ENCODE measurements at places on chromosomes 16 and 17.

DNA sequence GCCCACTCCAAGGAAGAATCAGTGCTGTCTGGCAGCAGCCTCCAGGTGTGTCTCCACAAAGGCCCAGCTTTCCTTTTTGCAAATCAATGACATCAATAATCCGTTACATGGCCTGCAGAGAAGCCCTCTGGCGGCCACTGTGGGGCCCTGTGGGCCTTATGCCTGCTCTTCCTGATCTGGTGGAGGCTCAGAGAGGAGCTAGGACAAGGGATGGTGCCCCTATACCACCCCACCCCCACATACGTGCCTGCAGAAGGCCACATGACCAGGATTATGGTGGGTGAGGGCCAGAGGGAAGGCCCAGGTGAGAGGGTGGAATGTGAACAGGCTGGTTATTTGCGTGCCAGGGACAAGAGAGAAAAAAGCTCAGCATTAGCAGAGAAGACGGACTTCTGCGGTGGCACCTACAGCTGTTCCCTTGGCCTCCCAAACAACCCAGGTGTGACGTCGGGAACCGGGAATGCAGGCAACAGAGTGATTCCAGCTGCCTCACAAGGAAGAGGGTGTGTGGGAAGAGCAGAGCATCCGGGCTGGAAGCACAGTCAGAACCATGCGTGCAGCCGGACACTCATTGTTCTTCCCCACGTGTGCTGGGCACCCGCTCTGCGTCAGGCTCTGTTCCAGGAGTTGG lies 22.5 kb downstream of the EIF4A3 start:
- DNase-seq = peak; percentile 2

DNA sequence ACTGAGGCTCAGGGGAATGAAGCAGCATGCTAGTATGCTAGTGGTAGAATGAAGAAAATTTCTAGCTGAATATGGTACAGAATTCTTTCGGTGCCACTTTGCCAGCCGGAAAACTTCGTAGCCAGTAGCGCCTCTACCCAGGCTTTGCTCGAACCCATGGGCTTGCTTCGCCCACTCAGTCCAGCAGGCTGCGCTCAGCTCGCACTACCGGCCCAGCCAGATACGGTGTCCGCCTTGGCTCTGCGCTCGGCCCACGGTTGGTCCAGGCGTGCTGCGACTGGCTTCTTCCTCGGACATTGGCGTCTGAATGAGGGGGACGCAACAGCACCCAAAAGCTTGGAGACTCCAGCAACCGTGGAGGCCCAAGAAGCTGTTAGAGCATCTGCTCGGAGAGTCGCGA lies 372.5 kb upstream of the CDH8 start:
- no peak for DNase-seq

DNA sequence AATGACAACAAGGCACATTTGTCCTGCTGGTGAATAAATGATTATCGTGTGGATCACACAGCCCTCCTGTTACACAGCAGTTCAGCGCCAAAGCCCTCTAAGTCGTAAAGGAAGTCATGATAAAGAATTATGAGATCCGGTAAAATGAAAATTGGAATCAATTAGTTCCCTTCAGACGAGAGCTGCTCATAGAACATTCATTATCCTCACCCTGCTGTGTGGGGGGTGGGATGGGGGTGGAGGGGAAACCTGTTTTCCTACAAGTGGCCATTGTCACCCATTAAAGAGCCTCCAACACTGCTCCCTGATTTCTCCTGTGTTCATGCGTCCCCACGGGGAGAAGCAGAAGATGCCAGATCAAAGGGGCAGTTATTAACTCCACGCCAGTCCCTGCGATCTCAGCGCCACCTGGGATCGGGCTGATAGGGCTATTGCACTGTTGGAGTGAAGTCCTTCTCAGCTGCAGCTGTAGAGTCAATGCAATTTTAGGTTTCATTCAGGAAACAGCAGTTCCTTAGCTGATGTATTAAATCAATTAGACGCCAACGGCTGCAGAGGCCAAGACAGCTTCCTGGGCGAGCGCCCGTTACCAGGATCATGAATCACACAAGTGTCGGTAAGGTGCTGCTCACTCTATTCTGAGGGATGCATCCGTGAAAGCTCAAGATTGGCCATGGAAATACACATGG lies 19.2 kb upstream of the CACNG4 start:
- no peak for DNase-seq

- DNase-seq = no peak
Measured at GRCh38 chr17:42177684-42178083, 3.3 kb downstream of the KCNH4 start.

GRCh38 chr16:75193730-75194444 lies 13.1 kb downstream of the CTRB2 start:
- no peak for DNase-seq

DNA sequence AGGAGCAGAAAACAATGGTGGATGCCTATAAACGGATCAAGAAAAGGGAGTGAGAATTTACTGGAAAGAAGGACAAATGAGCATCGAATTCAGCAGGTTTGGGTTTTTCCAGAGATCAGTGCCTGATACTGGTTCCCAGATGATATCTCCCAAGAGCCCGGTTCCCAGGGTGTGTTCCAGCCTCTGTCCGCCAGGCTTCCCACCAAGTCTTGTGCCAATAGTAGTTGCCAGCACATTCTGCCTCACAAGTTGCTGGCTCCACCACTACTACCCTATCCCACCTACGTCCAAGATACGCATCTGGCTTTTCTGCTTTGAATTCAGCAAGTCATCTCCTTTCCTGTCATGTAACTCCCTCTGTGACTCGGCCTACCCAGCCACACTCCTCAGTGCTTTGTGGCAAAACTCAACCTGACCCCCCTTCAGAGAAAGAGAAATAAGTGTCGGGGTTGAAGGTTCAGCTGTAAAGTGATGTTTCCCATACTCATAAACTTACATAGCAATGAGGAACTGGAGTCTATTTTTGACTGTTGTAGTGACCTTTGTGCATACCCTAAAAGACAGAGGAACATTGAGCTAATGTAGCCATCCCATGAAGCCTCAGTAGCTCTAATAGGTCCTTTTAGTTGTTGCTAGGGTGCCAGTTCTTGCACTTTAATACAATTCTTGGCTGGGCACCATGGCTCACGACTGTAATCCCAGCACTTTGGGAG lies 277.0 kb downstream of the IRX3 start:
- DNase-seq = no peak

DNA sequence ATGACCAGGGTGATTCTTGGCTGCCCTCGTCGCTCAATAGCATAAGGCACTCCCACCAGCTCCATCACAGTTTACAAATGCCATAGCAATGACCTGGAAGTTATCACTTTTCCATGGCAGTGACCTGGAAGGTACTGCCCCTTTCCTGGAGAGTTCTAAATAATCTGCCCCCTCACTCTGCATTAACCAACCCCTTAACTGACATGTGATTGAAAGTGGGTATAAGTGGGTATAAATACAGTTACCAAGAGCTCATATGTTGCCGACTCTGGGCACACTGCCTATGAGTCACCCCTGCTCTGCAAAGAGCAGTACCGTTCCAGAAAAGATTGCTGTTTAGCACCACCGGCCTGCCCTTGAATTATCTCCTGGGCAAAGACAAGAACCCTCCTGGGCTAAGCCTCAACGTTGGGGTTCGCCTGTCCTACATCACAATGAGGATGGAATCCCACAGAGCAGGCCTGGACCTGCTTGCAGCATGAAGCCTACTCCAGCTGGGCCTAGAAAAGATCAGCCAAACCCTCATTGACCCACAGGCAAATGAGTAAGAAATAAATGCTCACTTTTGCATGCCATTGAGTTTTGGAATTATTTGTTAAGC lies 95.2 kb upstream of the SEC14L1 start:
- DNase-seq = peak; percentile 28

GRCh38 chr16:70572926-70573270 lies 49.3 kb downstream of the SF3B3 start:
- no peak for DNase-seq

DNA sequence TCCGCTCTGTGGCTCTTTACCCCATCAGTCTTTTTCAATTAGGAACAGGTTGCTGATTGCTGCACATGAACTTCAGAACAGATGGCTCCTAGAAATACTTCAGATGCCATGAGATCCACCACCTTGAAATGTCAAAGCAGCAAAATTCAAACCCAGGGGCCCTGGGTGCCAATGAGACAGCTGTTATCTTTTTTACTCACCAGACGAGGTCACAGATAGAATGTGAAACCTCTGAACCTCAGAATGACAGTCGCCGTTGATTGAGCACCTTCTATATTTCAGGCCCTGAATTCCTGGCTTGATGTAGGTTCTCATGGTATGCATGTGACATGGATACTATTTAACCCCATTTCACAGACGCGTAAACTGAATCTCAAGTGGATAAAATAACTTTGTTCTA lies 63.0 kb downstream of the MAF start:
- no peak for DNase-seq

GRCh38 chr17:74545843-74546230 lies at the start of gene CD300C:
CD300C (minus strand) TSS chr17:74546115; CDS start chr17:74545782, 333 bp downstream.
- DNase-seq = no peak

GRCh38 chr16:87140211-87141200 lies 176.7 kb downstream of the C16orf95 start:
- no peak for DNase-seq

DNA sequence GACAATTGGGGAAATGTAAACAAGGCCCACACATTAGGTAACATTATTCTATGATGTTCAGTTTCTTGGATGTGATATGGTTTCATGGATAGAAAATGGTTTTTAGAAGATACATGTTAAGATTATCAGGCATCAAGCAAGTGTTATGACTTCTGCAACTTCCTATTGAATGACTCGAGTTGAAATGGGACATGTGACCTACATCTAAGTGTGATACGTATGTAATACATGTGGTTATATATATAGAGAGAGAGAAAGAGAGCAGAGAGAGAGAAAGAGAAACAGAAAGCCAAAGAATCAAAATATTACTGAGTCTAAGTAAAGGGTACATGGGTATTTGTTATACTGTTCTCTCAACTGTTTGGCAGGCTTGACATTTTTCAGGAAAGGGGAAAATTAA lies 1.7 kb downstream of the TMEM170A start:
- no peak for DNase-seq

DNA sequence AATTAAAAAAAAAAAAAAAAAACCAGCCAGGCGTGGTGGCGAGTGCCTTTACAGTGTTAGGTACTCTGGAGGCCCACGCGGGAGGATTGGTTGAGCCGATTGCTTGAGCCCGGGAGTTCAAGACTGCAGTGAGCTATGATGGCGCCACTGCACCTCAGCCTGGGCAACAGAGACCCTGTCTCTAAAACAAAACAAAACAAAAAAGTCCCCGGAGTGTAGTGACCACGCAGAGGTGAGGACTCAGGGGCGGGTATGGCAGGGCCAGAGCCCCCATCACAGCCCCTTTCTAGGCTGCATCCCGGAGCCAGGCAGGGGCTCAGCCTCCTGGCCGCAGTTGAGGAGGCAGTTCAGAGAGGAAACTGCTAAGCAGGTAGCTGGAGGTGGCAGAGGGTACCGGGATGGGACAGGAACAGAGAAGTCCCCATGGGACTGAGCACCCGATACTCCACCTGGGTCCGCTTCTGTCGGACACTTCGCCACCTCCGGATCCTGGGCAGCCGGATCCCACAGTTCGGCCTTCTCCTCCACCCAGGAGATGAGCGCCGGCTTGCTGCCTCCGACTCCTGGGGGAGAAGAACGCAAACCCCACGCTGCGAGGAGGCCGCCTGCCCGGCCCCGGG lies 800 bp downstream of the ZNF747 start:
- no peak for DNase-seq

DNA sequence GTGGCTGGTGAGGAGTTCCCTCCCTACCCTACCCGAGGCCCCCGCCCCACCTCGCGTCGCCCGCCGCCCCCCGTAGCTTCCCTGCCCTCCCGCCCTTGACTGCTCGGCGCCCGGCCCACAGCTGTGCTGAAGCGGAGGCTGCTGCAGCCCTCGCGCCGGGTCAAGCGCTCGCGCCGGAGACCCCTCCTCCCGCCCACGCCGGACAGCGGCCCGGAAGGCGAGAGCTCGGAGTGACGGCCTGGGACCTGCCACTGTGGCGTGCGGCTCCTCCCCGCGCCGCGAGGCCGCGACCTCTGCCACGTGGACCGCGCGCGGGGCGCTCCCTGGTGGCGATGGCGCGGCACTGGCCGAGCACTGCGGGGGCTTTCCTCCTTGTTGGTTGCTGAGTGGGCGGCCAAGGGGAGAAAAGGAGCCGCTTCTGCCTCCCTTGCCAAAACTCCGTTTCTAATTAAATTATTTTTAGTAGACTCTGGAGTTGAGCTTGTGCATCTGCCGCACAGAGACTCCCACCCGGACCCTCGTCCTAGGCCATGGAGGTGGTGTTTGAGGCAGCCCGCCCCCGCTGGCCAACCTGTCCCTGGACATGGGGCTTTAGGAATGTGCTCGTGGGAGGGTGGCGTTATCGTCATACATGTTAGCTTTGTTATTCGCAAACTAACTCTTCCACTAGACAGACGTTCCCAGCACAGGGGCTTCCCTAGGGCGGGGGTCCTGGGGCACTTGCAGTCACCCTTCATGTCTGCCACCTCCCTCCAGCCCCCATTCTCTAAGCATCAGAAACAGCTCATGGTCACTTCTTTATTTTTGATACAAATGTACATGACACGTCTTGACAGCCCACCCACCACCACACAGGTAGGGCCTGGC lies 4.4 kb downstream of the TP53I13 start:
- DNase-seq = peak; percentile 80

GRCh38 chr17:47872019-47872650 lies 21.2 kb upstream of the SP6 start:
- DNase-seq = no peak

- DNase-seq = no peak
Measured at GRCh38 chr17:29190039-29190438, 9.8 kb upstream of the MYO18A start.

DNA sequence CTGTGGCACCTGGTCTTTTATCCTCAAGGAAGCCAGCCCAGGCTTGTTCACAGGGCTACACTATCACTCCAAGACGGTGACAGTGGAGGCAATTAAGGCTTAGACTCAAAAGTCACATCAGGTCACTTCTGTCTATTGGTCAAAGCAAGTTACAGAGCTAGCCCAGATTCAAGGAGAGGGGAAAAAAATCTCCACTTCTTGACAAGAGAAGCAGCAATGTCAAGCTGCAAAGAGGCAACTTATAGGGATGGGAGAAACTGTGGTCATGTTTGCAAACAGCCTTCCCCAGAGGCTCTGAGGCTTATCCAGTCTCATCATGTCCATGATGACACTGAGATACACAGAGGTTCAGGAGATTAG lies 31.6 kb downstream of the SERPINF1 start:
- DNase-seq = no peak

DNA sequence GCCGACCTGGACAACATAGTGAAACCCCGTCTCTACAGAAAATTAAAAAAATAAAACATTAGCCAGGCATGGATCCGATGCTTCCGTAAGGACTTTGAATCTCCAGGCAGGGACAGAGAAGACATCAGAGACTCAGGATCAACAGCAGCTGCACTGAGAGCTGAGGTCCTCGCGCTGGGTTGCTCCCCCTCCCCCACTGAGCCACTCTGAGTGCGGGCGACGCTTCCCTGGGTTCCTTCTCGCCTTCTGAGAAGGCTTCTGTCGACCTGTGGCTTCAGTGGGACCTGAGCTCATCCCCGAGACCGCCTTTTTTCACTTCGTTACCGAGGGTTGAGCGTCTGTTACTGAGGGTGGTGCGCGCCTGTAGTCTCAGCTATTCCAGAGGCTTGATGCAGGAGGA lies 20.4 kb downstream of the ACTG1 start:
- DNase-seq = no peak

All from adrenal gland (tissue), 19 donors.